ENCODE measurements at places on chromosomes 7 and 10.

GRCh38 chr10:44260286-44260928, 124.5 kb downstream of the CXCL12 start:
- no peak for DNase-seq

DNA sequence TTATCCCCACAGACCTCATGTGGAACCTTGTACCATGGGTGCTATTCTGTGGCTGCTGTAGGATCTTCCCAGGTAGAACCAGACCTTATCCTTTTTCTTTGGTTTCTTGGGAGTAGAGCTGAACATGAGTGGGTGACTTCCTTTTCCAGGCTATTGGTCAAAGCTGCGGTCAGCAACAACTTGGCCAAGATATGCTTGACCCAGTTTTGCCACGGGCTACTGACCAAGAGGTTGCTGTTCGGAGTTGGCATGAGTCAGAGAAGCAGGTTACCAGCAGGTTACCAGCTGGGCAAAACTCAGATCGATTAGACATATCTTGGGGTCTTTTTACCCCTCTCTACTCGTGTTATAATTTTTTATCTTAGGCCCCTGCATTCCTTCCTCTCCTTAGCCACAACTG, 36.7 kb upstream of the HDAC9 start:
- DNase-seq: no peak

DNA sequence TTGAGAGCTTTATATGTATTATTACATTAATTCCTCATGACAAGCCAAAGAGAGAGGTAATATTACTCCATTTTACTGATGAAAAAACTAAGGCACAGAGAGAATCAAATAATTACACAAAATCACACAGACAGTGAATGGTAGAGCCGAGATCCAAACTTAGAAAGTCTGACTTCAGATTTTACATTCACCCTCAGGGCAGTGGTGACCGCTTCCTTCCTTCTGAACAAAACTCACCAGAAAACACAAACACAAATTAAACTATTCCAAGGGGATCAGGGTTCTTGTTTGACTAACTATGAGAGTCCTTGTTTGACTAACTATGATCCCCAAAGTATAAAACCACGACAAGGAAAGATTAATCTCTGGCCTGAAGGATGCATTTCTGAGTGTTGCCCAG, 67.9 kb upstream of the PTN start:
- DNase-seq: no peak

DNA sequence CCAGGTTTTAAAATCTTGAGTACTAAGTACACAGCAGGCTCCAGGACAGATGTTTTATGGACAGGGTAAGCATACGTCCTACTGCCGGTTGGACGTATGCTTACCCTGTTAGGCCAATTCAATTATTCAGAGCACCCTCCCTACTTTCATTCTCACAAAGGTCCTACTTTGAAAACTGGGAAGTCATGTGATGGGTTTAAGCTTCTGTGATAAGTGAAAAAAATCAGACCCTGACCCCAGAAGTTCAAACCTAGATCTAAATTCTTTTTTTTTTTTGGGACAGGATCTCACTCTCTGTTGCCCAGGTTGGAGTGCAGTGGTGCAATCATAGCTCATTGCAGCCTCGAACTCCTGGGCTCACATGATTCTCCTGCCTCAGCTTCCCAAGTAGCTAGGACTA, 55.2 kb downstream of the HIPK2 start:
- DNase-seq: no peak

DNA sequence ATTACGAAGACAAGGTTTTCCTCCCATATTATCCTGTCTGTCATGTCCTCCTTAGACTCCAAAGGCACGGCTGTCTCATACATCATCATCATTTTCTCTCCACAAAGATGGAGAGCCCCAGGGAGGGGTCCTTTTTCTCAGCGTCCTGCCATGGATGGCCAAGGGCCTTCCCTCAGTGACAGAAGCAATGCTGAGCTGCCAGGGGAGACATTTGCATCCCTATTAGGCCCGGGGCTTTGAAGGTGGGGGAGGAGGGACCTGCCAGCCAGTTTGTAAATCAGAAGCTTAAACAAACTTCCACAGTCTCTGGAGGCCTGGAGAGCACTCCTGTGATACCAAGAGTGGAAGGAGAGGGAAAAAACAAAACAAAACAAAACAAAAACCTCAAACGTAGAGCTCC, 112.4 kb upstream of the ADO start:
- no peak for DNase-seq

- no peak for DNase-seq
Observed at GRCh38 chr7:121494516-121494915, 98.4 kb upstream of the FAM3C start.

- DNase-seq: no peak
Observed at GRCh38 chr7:1922071-1922869, 252.2 kb downstream of the ELFN1 start.

- no peak for DNase-seq
Observed at GRCh38 chr10:68559841-68560185, 324 bp upstream of the TET1 start.

DNA sequence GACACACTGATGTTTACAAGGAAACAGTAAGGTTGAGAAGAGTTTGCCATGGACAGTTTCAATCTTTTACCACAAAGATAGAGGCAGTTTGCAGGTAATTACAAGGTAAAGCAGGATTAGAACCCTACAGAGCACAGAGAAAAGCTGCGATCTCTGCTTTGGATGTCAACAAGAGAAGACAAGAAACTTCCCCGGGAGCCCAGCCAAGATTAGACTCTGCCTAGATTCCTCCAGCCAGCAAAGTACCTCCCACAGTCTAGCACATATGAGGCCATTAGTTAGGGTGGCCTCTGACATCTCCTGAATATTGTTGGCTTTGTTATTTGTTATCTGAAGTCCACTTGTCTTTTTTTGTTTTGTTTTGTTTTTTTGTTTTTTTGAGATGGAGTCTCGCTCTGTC, 178.1 kb downstream of the CALN1 start:
- DNase-seq: no peak

DNA sequence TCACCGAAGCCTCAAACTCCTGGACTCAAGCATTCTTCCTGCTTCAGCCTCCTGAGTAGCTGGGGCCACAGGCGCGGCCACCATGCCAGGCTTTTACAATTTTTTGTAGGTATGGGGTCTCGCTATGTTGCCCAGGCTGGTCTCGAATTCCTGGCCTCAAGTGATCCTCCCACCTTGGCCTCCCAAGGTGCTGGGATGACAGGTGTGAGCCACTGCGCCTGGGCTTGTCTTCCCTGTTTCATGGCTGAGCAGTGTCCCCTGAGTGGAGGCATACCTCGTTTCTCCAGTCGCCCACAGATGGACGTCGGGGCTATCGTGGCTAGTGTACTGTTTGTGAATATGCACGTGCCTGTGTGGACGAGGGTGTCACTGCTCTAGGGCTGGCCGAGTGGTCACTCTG, 11.3 kb downstream of the INPP5A start:
- no peak for DNase-seq

- DNase-seq: no peak
Observed at GRCh38 chr7:37826825-37827224, 21.6 kb upstream of the NME8 start.

- DNase-seq: no peak
Observed at GRCh38 chr7:25059576-25059975, 65.5 kb downstream of the CYCS start.

- peak; percentile 60 for DNase-seq
Observed at GRCh38 chr10:20406281-20407104, 490.6 kb downstream of the NEBL start.

- no peak for DNase-seq
Observed at GRCh38 chr7:104862719-104863118, 151.3 kb upstream of the KMT2E start.

- DNase-seq: no peak
Observed at GRCh38 chr10:21764466-21765189, 230.6 kb downstream of the MLLT10 start.

GRCh38 chr10:58400609-58401008, 15.4 kb downstream of the TFAM start:
- no peak for DNase-seq

DNA sequence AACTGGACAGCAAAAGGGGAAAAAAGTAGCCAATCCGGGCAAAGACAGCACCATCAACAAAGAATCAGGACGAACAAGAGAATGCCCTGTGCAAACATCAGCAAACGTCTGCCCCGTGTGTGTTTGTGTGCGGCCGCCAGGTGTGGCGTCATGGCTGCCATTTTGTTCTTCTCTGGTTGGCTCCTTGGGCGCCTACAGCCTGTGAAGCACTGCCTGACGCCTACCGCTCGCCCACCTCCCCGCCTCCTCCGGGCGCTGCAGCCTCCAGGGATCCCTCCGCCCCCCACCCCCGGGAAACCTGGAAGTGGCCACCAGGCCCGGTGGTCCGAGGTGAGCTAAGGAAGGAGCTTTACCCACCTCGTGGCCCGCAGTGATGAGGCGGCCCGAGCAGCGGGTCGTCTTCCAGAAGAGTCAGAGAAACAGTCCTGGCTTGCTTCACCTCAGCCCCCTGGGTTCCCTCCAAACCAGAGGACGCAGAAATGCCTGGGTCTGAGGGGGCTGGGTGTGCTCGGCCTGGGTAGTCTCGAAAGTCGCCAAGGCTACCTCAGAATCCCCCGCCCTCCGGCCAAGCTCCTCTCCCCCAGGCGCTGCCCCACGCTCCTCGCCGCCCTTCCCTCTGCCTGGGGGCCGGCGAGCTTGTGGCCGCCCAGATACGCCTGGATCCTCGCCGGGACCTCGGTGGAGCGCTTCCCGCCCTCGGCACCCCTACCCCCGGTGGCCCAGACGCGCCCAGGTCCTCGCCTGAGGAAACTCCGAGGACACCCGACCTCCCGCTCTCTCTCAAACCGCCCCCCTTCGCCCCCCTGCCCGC, 61.8 kb upstream of the IL6 start:
- DNase-seq: no peak

- DNase-seq: no peak
Observed at GRCh38 chr7:106045586-106045985, 66.5 kb downstream of the SYPL1 start.

DNA sequence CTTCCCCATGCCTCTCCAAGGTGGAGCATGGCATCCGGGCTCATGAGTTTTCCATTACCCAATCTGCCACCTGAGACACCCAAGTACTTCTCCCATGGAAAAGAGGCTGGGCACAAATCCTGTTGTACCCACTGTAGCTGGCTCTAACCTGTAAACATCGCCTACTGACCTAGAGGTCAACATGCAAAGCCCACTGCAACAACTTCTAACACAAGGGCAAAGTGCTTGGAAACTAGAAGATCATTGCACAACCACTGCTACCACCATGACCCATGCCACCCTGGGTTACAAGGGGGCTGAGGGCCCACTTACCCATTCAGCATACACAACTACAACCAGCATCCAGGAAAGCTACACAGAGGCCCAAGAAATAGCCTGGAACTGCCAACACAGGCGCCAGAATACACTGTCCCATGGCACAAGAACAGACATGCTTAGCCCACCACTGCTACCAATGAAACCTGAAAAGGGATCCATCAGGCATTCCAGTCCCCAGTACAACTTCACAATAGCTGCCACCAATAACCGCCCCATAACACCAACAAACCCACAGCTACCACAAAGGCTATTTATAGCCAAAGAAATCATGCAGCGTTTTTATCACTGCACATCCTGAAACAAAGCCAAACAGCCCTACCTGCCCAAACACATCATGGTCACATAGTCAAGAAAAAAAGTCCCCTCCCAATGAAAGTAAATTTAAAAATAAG, 63.4 kb downstream of the RNF32 start:
- no peak for DNase-seq

DNA sequence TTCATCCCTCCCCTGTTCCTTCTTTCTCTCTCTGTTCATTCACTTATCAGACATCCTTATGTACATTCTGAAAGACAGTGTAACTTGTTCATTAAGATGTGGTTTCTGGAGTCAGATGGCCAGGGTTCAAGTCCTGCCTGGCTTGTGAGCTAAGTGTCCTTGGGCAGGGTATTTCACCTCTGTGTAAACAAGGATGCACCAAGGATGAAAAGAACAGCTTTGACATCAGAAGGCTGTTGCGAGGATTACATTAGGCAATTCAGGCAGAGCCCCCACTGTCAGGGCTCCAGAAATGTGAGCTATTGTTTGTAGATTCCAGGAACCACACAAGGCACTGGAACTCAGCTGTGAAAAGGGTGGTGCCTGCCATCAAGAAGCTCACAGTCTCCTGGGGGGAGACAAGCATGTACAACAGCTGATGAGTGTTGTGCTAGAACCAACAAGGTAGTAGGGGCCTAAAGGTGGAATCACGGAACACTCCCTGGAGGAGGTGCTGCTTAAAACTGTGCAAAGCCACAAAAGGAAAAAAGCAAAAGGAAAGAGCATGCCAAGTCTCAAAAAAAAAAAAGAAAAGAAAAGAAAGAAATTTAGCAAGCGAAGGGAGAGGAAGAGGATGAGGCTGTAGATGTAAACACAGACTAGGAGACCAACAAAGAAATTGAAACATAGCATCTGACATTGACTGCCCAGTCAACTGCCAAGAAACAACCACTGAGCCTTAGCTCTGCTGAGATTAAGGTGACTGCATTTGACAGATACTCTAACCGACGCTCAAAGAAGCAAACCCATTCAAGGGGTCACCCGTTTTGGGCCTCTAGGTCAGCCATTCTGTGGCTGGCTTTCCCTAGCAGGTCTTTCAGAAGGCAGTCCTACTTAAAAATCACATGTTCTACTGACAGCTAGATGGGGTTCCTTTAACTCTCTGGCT, 12.5 kb downstream of the PDLIM1 start:
- no peak for DNase-seq

DNA sequence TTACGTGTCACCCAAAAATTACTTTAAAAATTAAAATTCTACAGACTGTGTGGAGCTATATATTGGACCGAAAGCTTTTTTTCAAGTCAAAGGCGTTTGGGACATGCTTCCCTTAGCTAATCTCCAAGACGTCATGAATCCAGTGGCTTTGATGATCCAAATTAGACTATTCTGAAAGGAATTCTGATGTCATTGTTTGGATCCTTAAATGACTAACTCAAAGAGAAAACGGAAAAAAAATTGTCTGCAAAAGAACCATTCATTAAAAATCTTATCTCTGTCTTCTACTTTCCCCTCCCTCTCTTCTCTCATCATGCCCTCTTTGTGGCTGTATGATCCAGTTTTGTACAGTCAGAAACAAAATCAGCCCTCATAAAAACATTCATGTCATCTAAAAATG, 161.8 kb downstream of the ETV1 start:
- DNase-seq: no peak

GRCh38 chr7:14835384-14835783, 67.2 kb downstream of the DGKB start:
- peak; percentile 71 for DNase-seq

All from spinal cord (tissue), 10 donors.